ENCODE measurements at places on chromosomes 2 and 18. TPM values are rescaled to one million over a fixed set of nuclear protein-coding genes. Genes with fewer than 3 reads are reported as not detected.

- DNase-seq, result no peak
These were observed 448.4 kb downstream of the SLC4A3 start for GRCh38 chr2:220075835-220076234.

DNA sequence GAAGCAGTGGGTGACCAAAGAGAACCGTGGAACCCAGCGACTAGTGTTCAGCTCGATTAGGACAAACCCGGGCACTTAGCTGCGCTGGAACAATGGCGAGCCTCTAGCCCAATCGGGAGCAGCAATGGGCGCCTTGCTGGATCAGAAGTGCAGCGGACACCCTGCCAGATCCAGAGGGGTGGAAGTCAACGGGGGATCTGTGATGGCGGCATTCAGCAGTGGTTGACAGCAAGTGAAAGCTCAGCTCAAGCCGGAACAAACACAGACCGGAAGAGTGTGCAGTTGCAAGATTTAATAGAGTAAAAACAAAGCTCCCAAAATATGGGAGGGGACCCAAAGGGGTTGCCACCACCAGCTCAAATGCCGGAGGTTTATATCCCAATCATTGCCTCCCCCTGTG, 478.7 kb upstream of the REG3G start:
- peak; percentile 46 for DNase-seq

GRCh38 chr18:74949611-74950010, 259.3 kb downstream of the PTGR3 start:
- DNase-seq, result no peak

- no peak for DNase-seq
These were observed 29.2 kb downstream of the MTHFD2 start for GRCh38 chr2:74227646-74228045.

GRCh38 chr18:23550898-23551297, 35.4 kb downstream of the NPC1 start:
- DNase-seq, result no peak

GRCh38 chr2:177726931-177727348, 334.4 kb downstream of the AGPS start:
- no peak for DNase-seq

DNA sequence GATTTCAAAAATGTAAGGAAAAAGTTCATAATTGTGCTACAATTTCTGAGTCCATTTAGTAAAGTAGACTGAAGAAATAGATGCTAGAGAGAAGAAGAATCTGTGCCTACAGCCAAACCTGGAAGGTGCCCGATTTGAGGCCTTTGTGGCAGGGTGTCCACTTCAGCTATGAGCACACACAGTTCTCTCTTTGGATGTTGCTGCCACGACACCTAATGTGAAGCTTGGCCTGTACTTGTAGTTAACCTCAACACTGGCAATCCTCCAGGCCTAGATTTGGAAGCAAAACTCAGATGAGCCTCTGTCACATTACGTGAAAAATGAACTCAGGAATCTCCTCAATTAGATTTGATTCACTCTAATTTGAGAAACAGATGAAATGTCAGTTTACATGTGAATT, 90.1 kb upstream of the LRP1B start:
- no peak for DNase-seq

ANKRD44 gene
- 42.2 TPM for total RNA-seq

- no peak for DNase-seq
These were observed 3.3 kb upstream of the YWHAQ start for GRCh38 chr2:9634133-9634532.

DNA sequence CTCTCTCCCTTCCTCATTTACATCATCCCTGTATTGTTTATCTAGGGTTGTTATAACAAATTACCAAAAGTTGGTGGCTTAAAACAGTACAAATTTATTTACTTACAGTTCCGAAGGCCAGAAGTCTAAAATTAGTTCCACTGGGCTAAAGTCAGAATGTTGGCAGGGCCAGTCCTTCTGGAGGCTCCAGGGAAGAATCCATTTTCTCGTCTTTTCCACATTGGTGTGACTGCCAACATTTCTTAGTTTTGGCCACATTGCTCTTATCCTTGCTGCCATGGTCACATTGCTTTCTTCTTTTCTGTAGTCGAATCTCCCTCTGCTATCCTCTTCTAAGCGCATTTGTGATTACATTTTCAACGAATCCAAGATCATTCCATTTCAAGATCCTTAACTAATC, 34.7 kb downstream of the ICOS start:
- DNase-seq, result no peak

- DNase-seq, result no peak
These were observed 9.2 kb upstream of the HDAC4 start for GRCh38 chr2:239409976-239410375.

- DNase-seq, result no peak
These were observed 184.6 kb upstream of the SRD5A2 start for GRCh38 chr2:31765078-31765945.

GRCh38 chr18:9280849-9281248, 53.7 kb upstream of the TWSG1 start:
- DNase-seq, result no peak

- DNase-seq, result no peak
These were observed 8.2 kb downstream of the WDR54 start for GRCh38 chr2:74429487-74430451.

AKAIN1 gene
- total RNA-seq, result not detected

GRCh38 chr2:16332681-16333557, 332.7 kb downstream of the CYRIA start:
- no peak for DNase-seq

GRCh38 chr2:157326698-157327097, 1.1 kb upstream of the ERMN start:
- DNase-seq, result no peak

GRCh38 chr2:235951982-235952381, 216.2 kb downstream of the GBX2 start:
- DNase-seq, result no peak
